ENCODE measurements at places on chromosomes 6 and 20.

GRCh38 chr6:44298864-44299263 lies 14.3 kb downstream of the AARS2 start:
- DNase-seq, result no peak

- DNase-seq, result no peak
Observed at GRCh38 chr6:3379482-3380060, 77.3 kb downstream of the SLC22A23 start.

GRCh38 chr6:30981942-30982772 lies 1.4 kb upstream of the MUC21 start:
- DNase-seq, result peak; percentile 53

- DNase-seq, result peak; percentile 65
Observed at GRCh38 chr20:48236000-48236970, 451.0 kb upstream of the SULF2 start.

DNA sequence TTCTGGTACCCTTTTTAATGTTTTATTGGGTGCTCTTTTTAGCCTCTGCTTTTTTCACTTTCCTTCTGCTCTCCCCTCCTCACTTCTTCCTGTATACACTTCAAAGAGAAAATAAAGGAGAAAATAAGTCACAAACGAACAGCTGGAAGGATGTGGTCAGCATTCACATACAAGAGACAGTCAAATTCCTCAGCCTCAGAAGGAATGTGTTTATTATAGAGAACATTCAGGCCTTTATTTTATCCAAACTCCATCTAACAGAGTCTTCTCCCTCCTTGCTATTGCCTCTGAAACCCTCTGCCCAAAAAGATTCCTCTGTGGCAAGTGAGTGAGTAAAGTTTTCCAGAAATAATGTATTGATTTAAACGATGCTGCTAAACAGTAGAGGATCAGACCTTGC lies 490.4 kb downstream of the FRK start:
- no peak for DNase-seq

GRCh38 chr6:111653979-111654378 lies 48.3 kb upstream of the TRAF3IP2 start:
- DNase-seq, result no peak

- peak; percentile 51 for DNase-seq
Observed at GRCh38 chr20:35503841-35504561, 25.5 kb downstream of the C20orf173 start.

DNA sequence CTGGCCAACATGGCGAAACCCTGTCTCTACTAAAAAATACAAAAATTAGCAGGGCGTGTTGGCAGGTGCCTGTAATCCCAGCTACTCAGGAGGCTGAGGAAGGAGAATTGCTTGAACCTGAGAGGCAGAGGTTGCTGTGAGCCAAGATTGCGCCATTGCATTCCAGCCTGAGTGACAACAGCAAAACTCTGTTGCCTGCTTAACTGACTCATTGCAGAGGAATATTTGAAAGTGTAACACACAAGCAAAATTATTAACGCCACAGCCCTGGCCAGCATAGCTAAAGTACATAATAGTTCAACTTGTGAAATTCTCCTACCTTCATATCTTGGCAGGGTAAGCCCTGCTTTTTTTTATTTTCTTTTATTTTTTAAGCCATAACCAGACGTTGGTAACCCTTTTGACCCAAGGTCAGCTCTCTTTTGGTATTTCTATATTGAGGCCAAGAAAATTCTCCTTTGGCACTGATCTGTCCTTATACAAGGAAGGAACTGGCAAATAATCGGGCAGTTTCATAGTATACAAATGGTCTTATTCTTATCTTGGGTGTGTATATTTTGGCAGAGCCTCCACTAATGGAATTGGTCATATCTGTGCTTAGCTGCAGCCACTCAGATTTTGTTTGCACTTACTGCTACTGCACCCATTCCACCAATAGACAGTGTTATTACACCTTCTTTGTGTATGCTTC lies 4.0 kb upstream of the ADGRF5 start:
- DNase-seq, result no peak

- peak; percentile 74 for DNase-seq
Observed at GRCh38 chr6:156564127-156564806, 212.9 kb upstream of the ARID1B start.

DNA sequence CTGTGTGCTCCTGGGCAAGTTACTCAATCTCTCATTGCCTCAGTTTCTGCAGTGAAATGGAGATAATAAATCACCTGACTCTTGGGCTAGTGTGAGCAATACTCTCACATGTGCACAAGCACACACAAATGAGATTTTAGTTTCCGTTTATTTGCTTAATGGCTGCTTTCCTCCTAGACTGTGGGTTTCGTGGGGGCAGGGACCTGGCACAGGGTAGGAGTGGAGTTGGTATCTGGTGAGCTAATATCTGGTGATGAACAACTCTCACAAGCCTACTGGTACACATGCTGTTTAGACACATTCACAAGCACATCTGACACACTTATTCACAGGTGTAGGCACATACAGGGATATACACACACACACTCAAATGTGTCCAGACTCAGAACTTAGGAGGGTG lies 73.8 kb downstream of the TOX2 start:
- DNase-seq, result no peak
